Stimulated activated CD8-positive, alpha-beta memory T cell treated with anti-CD3 and anti-CD28 coated beads, Interleukin-7, amount 100 ng/mL, for 24 hours (primary cell): ENCODE measurements at places on chromosomes 7 and 10.
A peak's percentile ranks its signal among the peaks of the same experiment; 100 is the strongest.

- DNase-seq = no peak
Observed at GRCh38 chr10:28429573-28430216, 103.2 kb upstream of the WAC start.

DNA sequence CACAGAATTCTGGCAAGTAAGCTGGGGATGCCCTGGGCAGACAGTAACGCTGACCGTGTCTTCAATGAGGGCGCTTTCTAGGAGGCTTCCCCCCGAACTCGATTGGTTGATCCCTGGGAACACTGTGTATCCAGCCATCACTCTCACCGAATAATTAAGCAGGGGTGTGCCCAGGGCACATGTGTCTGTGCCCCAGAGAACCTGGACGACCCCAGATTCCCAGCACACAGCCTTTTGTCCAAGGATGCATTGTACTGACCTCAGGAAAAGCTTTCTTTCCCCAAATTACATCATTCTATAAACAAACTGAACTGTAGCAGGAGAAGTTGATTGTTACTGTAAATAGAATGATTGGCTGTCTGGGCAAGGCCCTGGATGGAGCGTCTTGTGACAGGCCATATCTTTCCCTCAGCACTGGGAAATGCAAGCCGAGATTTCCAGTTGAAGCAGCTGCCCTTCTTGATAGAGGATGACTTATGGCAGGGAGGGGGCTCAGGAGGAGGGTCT is 6.6 kb upstream of the DEPP1 start:
- no peak for DNase-seq

DNA sequence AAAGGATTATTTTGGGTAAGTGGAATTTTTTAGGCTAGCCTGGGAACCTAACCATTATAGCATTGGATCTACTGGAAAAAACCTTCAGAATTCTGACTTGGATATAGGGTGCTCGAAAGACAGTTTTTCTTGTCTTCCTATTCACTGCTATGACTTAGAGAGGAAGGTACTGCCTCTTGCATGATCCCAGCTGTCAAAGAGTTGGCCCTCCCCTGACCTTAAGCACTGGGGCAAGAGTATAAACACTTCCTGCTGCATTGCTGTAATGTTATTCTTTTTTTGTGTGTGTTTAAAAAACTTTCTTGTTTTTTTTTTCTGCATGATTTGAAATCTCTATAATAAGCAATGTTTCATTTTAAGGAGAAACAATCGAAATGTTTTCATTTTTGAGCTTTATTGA is 113.0 kb downstream of the LRMDA start:
- DNase-seq = no peak

DNA sequence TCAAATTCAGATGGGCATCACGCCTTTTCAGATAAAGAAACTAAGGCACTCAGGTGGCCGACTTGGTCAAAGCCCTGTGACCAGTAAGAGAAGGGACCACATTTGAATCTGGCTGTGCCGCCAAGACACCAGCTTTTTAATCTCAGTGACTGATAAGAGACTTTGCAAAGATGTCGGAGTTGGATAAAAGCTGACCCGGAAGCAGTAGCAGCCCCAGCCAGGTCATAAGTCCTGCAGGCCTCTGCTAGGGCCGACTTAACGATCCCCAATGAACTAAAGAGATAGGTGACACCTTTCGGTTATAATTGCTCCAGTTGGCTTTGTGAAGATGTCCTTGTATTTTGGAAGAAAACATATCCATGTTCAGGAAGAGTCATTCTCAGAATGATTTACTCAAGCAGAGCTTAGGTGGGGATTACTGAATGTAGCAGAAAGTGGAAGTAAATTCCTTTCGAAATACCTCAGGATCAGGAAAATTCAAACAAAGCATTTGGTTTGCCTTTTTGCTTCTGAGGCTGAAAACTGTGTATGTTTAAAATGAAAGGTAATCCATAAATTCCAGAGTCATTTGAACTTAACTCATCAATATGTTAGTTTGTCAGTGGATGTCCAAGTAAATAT is 164.2 kb upstream of the PITRM1 start:
- no peak for DNase-seq

- DNase-seq = no peak
Observed at GRCh38 chr7:31096877-31097258, 44.8 kb downstream of the ADCYAP1R1 start.

- no peak for DNase-seq
Observed at GRCh38 chr10:101388676-101389276, 34.8 kb downstream of the BTRC start.

DNA sequence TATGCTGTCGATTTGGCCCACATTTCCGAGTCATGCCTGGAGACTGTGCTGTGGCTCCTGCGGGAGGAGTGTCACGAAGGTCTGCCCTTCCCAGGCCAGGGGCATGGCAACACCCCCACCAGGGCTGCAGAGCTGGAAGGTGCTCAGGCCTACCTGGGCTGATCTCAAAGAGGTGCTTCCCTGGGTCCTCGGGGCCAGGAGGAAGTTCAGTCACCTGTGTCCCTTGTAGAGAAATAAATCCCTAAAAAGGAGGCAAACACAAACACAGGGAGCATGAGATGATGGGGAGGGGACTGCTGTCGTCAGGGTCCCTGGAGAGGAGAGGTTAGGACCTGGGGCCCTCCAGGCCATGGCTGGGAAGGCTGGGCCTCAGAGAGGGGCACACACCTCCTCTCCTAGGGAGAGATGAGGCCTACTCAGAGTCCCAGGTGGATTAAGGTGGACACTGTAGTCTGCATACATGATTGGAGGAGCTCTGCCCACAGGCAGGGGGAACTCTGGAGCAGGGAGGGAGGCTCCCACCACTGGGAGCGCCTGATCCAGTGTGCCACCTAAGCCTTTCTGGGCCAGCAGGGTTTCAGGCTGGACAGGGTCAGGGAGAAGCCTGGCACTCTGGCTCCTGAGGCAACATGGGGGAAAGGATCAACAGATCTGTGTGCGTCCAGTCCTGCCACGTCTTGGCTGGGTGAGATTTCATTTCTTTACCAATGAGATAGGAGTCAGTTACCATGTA is 49.4 kb downstream of the ARHGAP22 start:
- no peak for DNase-seq

GRCh38 chr10:74585231-74586087 is 240.9 kb upstream of the KAT6B start:
- DNase-seq = peak; percentile 11

DNA sequence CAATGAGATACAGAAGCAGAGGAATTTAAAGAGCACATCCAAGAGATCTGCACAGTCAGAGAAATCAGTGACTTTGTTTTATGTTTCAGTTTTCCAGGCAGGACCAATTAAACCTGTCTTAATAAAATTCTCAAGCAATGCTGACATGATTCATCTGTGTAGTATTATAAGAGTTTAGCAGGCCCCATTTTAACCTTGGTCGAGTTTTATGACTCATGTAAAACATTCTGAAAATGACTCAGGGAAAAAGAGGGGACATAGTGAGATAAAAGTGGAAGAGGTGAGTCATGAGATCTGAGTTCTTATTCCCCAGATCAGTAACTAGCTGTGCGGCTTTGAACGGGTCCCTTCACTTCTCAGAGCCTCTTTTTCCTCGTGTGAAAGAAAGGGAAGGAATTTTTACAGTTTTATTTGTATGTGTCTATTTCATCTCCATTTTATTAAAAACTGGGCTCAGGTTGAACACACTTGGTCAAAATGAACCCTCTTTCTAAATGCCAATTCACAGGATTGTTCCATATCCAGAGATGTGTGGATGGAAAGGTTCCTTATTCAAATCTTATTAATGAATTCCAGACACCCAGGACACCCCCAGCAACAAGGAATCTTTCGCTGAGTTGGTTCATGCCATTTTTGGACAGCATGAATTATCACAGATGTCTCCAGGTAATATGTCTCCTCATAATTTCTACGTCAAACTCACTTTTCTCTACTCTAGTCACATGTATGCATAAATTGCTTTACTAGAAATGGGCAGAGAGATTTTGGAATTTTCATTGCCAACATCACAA is 143.2 kb downstream of the JAZF1 start:
- no peak for DNase-seq

DNA sequence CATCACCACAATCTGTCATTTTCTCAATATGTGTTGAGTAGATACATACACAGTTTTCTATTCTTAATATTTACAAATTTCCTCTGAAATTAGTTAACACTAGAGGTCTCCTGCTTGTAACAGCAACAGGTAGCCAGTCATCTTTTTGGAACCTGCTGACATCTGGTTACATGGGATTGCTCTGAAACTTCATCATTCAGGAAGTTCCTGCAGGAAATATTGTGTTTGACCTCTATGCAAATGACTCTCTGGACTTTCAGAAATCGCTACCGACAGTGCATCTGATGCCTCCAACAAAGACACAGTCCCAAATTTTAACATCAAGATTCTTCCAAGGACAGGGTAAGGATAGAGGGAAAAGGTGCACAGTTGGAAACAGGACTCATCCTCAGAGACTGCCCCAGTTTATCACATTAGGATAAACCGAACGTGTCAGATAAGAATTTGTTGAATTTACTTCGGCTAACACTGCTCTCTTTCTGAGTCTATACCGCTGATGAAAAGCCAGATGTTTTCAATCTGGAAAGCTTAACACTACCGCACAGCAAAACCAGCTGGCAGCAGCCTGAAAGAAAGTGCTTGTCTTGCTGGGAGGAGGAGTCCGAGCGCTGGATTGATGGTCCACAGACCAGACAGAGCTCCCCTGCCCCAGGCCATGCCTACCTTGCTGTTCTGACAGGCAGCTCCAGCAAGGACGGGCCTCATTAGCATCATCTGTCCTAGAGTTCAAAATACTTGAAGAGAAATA is 633.4 kb downstream of the PARD3 start:
- no peak for DNase-seq

DNA sequence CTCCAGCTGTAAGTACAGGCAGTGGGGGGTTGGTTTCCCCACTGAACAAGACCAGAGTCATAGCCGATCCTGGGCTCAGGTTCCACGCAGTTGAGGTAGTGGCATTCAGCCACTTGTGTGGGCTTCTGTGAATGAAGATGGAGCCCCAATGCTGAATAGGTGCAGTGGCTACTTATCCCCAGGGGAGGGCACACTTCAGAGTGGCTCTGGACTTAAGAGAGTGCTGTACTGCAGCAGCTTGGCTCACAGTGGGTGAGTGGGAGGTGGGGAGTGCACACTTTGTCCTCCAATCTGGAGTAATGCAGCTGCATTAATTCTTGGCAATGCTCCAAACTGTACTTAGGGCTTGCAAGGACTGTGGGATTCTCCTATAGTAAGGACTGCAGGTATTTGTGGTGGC is 81.9 kb downstream of the BUB3 start:
- DNase-seq = no peak

GRCh38 chr10:92274071-92274470 is 16.8 kb downstream of the CPEB3 start:
- no peak for DNase-seq

DNA sequence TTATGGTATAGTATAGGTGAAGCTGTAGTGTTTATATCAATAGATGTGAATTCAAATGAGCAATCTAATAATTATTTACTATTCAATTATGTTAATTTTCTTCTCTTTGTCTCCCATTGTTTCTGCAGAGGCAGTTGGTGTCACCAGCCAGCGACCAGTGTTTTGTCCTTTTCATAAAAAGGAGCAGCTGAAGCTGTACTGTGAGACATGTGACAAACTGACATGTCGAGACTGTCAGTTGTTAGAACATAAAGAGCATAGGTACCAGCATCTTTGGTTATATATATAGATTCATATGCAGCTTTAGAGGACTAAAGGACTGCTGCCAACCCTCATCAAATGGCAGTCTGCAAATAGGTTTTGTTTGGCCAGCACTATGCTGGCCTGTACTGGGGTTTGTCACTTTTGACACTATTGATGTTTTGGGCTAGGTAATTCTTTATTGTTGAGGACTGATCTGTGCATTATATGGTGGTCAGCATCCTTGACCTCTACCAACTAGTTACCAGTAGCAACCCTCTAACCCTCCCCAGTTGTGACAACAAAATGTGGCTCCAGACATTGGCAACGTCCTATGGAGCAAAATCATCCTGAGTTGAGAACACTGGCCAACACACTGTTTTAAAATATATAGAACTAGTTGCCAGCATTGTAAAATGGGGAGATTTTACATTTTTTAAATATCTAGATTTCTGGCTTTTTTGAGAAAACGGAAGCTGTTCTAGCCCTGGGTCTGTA is 59.2 kb downstream of the TRIM24 start:
- DNase-seq = no peak

DNA sequence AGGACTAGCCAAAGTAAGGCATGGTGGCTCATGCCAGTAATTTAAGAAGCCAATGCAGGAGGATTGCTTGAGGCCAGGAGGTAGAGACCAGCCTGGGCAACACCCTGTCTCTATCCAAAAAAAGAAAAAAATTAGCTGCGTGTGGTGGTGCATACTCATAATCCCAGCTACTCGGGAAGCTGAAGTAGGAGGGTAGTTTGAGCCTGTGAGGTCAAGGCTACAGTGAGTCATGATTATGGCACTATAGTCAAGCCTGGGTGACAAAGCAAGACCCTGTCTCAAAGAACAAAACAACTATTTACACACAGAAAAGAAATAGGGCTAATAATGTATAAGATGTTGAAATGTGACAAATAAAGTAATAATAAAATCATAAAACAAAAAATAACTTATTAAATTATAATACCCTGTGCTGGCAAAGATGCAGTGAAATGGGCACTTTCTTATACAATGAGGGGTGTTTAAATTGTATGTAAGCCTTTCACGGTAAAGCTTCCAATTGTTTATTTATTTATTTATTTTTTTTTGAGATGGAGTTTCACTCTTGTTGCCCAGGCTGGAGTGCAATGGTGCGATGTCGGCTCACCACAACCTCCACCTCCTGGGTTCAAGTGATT is 175.2 kb downstream of the TPST1 start:
- DNase-seq = no peak

- DNase-seq = no peak
Observed at GRCh38 chr10:124896751-124897150, 45.2 kb upstream of the ZRANB1 start.

DNA sequence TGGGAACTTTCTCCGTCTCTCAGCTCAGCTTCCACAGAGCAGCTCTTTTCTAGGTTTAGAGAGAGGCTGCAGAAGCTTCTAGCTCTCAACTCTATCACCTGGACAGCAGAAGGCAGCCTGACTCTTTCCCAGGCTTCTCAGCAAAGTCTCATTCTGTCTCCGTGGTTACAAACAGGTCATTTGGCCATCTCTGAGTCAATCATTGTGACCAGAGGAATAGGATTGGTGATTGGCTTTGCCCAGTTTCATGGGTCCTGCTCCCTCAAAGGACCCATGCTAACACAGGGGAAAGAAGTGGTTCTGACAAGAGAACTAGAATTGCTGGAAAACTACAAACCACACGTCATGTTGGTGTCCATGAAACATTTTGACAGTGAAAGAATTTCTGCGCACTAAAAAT is 43.6 kb downstream of the PRR15 start:
- DNase-seq = no peak

GRCh38 chr10:52332815-52333214 is 18.7 kb downstream of the DKK1 start:
- DNase-seq = no peak
